ENCODE measurements at places on chromosomes 4 and X. TPM values are rescaled to one million over a fixed set of nuclear protein-coding genes. Genes with fewer than 3 reads are reported as not detected.
A peak's percentile ranks its signal among the peaks of the same experiment; 100 is the strongest.

FGB gene
- not detected for polyA plus RNA-seq

CRMP1 gene
- polyA plus RNA-seq = not detected

L1CAM gene
- polyA plus RNA-seq = not detected

PRDM8 gene
- 1.6 TPM for polyA plus RNA-seq

AVPR2 gene
- not detected for polyA plus RNA-seq

OTC gene
- not detected for polyA plus RNA-seq

IL13RA2 gene
- polyA plus RNA-seq = not detected

- no peak overlapping the region for H3K27ac ChIP-seq
- H3K27me3 ChIP-seq = no peaks in the 10 kb centered on the region
Observed at GRCh38 chrX:121886557-121886956, 839.1 kb downstream of the GLUD2 start.

GRCh38 chr4:155944516-155944915, 9.2 kb downstream of the CTSO start:
- DNase-seq = no peak
- no peaks in the 10 kb centered on the region for H3K4me1 ChIP-seq
- H3K36me3 ChIP-seq = peaks cover 23% of the 10 kb centered on the region

DNA sequence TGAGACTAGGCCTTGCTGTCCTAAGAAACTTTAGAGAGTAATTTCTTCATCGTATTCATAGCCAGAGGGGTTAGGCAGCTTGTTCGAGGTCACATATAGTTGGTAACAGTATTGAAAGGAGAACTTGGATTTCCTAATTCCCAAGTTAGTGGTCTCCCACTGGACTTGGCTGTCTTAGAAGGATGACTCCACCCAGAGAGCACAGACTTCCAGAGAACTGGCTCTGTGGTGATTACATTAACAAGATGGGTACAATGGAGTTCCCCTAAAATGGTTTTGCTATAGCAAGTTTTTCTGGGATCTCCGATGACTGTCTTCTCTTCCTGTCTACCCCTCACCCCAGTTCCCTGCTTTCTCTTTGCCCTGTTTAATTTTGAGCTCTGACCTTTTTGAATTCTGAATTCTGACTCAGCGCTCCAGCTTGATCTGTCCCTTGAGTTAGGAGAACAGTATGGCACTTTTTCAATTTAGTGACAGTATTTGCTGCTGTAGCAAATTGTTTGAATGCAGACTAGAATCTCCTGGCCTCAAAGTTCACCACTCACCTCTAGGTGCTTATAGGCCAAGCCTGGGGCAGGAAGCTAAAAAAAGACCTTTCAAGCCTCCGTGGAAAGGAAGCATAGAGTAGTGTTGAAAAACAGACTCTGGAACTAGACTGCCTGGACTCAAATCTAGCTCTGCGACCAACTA, 6.9 kb downstream of the MSN start:
- H3K27ac ChIP-seq = peak overlapping the region; percentile 89
- DNase-seq = peak; percentile 29
- H3K4me1 ChIP-seq = peaks cover 99% of the 10 kb centered on the region
- H3K36me3 ChIP-seq = peaks cover 7% of the 10 kb centered on the region
- peak overlapping the region; percentile 86 for H3K4me3 ChIP-seq

GRCh38 chrX:12672367-12673106, 118.7 kb upstream of the PRPS2 start:
- no peak overlapping the region for H3K4me3 ChIP-seq
- no peak overlapping the region for H3K27ac ChIP-seq
- H3K36me3 ChIP-seq = no peaks in the 10 kb centered on the region
- no peaks in the 10 kb centered on the region for H3K4me1 ChIP-seq

DNA sequence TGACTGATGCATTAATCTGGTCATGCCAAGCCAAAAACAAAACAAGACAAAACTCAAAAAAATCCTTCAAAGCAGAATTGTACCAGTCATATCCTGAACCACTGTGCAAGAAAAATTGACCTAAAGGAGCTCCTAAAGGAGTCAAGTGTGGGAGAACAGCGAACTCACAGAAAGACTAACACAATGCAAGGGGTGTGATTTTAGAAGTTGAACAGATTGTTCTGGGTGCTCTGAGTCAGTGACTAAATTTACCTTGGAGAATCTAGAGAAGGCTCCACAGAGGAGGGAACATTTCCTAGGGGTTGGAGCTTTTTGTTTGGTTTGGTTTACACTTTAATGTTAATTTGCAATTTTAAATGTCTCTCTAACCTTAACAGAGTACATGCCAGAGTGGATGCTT, 48.9 kb upstream of the PHF8 start:
- H3K36me3 ChIP-seq = no peaks in the 10 kb centered on the region
- no peaks in the 10 kb centered on the region for H3K27me3 ChIP-seq
- H3K4me1 ChIP-seq = no peaks in the 10 kb centered on the region
- H3K27ac ChIP-seq = no peak overlapping the region
- DNase-seq = no peak

GRCh38 chr4:101065935-101066485, 281.3 kb downstream of the PPP3CA start:
- no peak overlapping the region for H3K4me3 ChIP-seq
- H3K36me3 ChIP-seq = peaks cover 11% of the 10 kb centered on the region
- H3K4me1 ChIP-seq = peaks cover 17% of the 10 kb centered on the region
- H3K27ac ChIP-seq = no peak overlapping the region

- no peak overlapping the region for H3K27ac ChIP-seq
- no peak for DNase-seq
- H3K36me3 ChIP-seq = no peaks in the 10 kb centered on the region
- H3K4me3 ChIP-seq = no peak overlapping the region
- peaks cover 41% of the 10 kb centered on the region for H3K27me3 ChIP-seq
- H3K4me1 ChIP-seq = peaks cover 10% of the 10 kb centered on the region
Observed at GRCh38 chr4:110615353-110616237, 7.3 kb downstream of the PITX2 start.

- H3K27ac ChIP-seq = no peak overlapping the region
- peaks cover 3% of the 10 kb centered on the region for H3K27me3 ChIP-seq
- peaks cover 5% of the 10 kb centered on the region for H3K4me1 ChIP-seq
- peak; percentile 64 for DNase-seq
- H3K36me3 ChIP-seq = peaks cover 7% of the 10 kb centered on the region
- no peak overlapping the region for H3K4me3 ChIP-seq
Observed at GRCh38 chrX:104098151-104098808, 14.0 kb upstream of the ZCCHC18 start.

GRCh38 chrX:25191403-25191802, 175.6 kb upstream of the ARX start:
- peaks cover 3% of the 10 kb centered on the region for H3K27me3 ChIP-seq
- no peak overlapping the region for H3K27ac ChIP-seq
- no peaks in the 10 kb centered on the region for H3K4me1 ChIP-seq
- no peaks in the 10 kb centered on the region for H3K36me3 ChIP-seq
- DNase-seq = no peak

GRCh38 chr4:171007618-171008390, 805.4 kb upstream of the GALNTL6 start:
- H3K27ac ChIP-seq = no peak overlapping the region
- no peak for DNase-seq
- H3K36me3 ChIP-seq = no peaks in the 10 kb centered on the region
- no peak overlapping the region for H3K4me3 ChIP-seq

DNA sequence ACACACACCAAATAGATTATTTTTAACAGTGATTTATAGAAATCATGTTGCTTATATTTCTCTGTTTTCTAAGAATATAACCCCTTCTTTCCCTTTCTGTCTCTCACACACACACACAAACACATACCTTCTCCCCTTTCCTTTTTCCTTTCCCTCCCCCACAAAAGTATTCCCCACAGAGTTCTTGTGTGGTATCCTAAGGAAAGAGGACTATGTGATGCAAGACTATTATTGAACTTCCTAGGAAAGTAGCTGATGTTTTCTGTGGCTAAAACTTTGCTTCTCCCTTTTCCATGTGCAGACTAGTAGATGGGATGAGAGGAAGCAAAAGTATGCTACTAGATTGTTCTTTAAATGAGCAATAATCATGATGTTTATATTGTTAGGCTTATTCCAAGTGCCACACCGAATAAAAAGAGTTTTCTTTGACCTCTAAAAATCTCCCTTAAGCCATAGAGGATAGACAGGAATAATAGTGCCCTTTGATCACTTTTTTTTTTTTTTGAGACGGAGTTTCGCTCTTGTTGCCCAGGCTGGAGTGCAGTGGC, 38.7 kb downstream of the CPEB2 start:
- H3K36me3 ChIP-seq = peaks cover 4% of the 10 kb centered on the region
- no peak for DNase-seq
- H3K4me1 ChIP-seq = peaks cover 14% of the 10 kb centered on the region
- H3K27ac ChIP-seq = no peak overlapping the region
- H3K27me3 ChIP-seq = no peaks in the 10 kb centered on the region

DNA sequence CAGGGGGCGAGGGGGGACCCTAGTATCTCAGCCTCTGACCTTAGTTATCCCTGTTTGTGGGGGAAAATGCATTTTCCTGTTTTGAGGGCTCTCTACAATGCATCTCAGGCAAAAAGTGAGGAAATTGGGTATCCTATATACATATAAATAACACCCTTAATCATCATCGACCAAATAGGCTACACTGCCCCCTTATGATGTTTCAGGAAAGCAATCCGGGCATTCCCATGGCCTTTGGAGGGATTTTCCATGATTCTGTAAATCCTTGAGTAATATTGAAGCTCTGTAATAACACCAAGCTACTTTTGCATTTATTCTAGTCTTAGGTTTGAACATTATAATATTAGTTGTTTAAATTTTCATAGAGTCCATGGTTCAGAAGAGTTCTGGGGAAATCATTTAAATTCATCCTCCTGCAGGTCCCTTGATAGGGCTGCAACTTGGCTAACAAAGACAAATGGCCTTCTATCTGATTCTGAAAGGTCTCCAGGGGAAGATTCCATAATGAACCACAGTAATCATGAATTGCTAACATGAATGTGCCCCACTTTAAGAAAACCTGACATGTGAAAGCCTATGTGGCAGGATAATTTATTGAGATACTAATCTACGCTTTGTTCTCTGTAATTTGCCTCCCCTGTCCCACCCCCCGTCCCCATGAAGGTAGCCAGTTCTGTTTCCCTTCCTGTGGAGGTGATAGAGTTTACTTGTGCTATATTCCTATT, 91.5 kb upstream of the SCOC start:
- no peak overlapping the region for H3K4me3 ChIP-seq
- no peaks in the 10 kb centered on the region for H3K4me1 ChIP-seq
- H3K36me3 ChIP-seq = no peaks in the 10 kb centered on the region
- H3K27me3 ChIP-seq = no peaks in the 10 kb centered on the region

GRCh38 chr4:15153662-15154061, 151.4 kb downstream of the CPEB2 start:
- DNase-seq = no peak
- H3K36me3 ChIP-seq = no peaks in the 10 kb centered on the region
- H3K27ac ChIP-seq = no peak overlapping the region
- no peak overlapping the region for H3K4me3 ChIP-seq
- H3K4me1 ChIP-seq = no peaks in the 10 kb centered on the region
- H3K27me3 ChIP-seq = peaks cover 3% of the 10 kb centered on the region

- peak overlapping the region; percentile 17 for H3K27ac ChIP-seq
- H3K27me3 ChIP-seq = no peaks in the 10 kb centered on the region
- peak; percentile 8 for DNase-seq
- H3K4me1 ChIP-seq = peaks cover 20% of the 10 kb centered on the region
Observed at GRCh38 chr4:75696071-75696470, 22.9 kb upstream of the G3BP2 start.

- H3K4me3 ChIP-seq = no peak overlapping the region
- H3K4me1 ChIP-seq = no peaks in the 10 kb centered on the region
- no peak overlapping the region for H3K27ac ChIP-seq
Observed at GRCh38 chr4:1766106-1767060, 26.7 kb upstream of the FGFR3 start.
